ENCODE measurements at places on chromosomes 1 and 21.

DNA sequence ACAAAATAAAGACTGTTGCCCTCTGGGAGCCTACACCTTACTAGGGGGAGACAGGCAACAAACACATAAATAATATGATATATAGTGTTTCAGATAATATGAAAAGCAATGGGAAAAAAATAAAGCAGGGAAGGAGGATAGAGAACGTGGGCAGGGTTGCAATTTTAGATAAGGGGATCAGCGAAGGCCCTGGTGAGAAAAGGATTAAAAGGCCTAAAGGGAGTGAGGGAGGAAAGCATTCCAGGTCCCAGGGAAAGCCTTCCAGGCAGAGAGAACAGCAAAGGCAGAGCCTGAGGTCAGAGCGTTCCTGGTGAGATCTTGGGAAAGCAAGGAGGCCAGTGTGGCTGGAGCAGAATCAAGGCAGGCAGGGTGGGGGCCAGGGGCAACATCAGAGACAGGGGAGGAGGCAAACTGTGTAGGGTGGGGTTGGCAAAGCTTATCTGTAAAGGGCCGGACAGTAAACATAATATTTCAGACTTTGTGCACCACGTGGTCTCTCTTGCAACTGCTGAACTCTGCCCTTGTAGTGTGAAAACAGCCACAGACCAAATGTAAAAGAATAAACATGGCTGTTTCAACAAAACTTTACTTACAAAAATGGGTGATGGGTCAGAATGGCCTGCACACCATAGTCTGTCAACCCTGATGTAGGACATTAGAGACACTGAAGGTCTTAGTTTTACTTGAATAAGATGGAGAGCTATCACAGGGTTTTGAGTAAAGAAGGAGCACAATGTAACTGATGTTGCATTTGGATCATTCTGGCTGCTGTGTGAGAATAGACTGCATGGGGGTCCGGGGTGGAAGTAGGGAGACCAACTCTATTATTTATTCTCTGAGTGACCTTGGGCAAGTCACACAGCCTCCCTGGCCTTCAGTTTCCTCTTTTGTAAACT lies 13.3 kb upstream of the CPT2 start:
- no peak for DNase-seq

GRCh38 chr1:155049651-155050559 lies 1.2 kb upstream of the ADAM15 start:
- DNase-seq, result peak; percentile 34

GRCh38 chr1:36160949-36161485 lies 5.1 kb downstream of the MAP7D1 start:
- peak; percentile 52 for DNase-seq

- DNase-seq, result no peak
These were observed 151.5 kb downstream of the FCRL5 start for GRCh38 chr1:157400766-157401165.

- DNase-seq, result no peak
These were observed 69.5 kb downstream of the EDEM3 start for GRCh38 chr1:184685116-184685515.

GRCh38 chr21:38476385-38476784 lies 21.9 kb downstream of the ERG start:
- DNase-seq, result no peak

DNA sequence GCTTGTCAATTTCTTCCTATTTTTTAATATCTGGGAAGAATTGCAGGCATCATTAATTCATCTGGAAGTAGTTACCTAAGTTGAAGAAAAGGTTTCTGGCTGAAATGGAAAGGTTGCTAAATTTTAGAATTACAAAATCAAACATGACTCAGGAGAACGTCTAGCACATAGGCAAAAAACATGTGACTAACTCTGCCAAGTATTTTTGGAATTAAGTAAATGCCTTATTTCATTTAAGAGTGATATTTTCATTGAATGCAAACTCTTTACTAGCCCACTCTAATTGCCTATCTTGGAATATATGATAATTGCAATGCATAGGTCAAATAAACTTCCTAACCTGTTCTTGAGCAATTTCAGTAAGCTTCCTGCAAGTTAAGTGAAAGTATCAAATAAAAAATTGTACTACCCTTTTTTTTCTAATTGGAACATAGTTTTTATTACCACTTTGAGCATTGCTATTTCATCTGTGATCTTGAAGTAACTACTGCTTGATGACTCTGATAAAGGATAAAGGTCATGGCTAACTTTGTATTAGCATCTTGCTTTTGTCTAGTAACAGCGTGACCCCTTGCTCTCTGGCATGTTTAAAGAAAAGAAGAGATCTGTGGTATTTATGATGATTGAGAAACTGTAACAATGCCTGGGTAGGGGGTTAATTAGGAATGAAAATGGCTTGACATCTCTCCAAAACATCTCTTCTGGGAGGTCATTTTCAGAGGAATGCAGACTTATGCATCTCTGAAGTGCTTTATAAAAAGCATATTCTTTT lies 208.3 kb upstream of the NCAM2 start:
- no peak for DNase-seq

- no peak for DNase-seq
These were observed 92.1 kb downstream of the NAV1 start for GRCh38 chr1:201631037-201631436.

GRCh38 chr1:44267438-44267837 lies 54.2 kb downstream of the DMAP1 start:
- DNase-seq, result no peak

- no peak for DNase-seq
These were observed 46.3 kb downstream of the PRDM15 start for GRCh38 chr21:41832596-41833496.

DNA sequence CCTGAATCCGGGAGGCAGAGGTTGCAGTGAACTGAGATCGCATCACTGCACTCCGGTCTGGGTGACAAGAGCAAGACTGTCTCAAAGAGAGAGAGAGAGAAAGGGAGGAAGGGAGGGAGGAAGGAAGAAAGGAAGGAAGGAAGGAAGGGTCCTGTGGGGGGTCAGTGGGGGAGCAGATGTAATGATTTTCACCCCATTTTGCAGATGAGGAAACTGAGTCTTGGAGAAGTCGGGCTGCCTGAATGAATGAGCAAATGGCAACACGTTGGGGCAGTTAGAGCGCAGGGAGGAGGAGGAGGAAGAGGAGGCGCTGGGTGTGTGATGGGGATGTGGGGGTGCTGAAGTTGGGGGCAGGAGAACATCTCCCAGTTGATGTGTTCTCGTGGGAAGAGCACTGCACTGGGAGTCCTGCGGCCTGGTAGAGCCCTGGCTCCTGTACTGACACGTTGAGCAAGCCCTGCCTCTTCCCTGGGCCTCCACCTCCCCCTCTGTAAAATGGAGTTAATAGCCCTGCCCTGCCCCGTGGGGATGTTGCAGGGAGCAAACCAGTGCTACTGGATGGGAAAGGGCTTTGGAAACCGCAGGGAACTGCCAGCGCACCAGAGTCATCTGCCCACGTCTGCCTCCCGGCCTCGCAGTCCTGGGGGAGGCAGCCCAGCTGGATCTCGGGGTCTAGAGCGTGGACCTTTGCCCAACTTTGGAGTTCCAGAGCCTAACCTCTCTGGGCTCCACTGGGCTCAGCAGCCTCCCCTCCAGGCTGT lies 103.2 kb upstream of the CASZ1 start:
- no peak for DNase-seq

DNA sequence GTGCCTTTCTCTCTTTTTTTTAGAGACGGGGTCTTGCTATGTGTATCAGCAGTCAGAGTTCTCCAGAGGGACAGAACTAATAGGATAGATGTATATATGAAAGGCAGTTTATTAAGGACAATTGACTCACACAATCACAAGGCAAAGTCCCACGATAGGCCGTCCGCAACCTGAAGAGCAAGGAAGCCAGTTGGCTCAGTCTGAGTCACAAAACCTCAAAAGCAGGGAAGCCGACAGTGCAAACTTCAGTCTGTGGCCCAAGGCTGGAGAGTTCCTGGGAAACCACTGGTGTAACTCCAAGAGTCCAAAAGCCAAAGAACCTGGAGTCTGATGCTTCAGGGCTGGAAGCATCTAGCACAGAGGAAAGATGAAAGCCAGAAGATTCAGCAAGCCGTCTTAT lies 16.3 kb upstream of the H3-3A start:
- no peak for DNase-seq

DNA sequence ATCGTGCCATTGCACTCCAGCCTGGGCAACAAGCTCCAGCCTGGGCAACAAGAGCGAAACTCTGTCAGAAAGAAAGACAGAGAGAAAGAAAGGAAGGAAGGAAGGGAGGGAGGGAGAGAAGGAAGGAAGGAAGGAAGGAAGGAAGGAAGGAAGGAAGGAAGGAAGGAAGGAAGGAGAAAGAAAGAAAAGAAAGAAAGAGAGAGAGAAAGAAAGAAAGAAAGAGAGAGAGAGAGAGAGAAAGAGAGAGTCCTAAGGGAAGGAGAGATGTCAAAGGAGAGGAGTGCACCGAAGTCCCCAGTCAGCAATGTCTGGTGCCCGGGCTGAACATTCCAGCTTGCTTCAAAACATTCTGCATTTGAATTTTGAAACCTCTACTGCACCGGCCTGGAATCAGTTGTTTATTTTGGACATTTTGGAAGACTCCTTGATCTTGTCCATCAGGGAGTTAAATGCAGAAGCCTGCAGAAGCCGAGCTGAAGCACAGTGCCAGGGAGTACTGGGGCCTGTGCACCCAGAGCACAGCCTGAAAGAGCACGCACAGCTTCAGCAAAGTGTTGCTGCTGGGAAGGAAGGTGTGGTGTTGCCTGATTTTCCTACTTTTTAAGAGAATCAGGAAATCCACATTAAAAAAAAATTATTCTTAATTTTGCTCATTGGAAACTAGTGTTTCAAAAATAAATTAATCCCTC lies 3.7 kb upstream of the IGSF3 start:
- DNase-seq, result no peak

- no peak for DNase-seq
These were observed 13.3 kb downstream of the PLXNA2 start for GRCh38 chr1:208230668-208231529.

- DNase-seq, result no peak
These were observed 148.9 kb downstream of the KCNT2 start for GRCh38 chr1:196459383-196459782.

GRCh38 chr21:39077876-39078275 lies 105.4 kb downstream of the PSMG1 start:
- no peak for DNase-seq

DNA sequence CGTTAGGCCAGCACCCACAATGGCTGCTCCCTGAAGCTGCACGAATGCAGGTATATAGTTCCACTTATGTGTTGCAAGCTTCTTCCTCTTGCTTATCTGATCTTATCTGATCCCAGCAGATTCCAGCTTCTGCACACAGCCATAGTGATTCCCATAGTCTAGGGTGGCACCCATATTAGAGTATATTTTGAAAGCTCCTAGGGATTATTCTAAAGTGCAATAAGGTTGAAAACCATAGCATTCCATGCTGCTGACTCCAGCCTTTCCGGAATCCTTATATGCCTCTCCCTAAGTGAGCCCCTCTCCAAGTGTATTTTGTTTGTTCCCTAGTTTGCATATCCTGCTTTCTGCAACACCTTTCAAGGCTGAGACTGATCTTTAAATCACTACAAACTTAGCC lies 432.0 kb downstream of the SETD4 start:
- no peak for DNase-seq
